ENCODE measurements at places on chromosomes 1 and 21. TPM values are rescaled to one million over a fixed set of nuclear protein-coding genes. Genes with fewer than 3 reads are reported as not detected.

Gene AADACL3
- not detected for total RNA-seq

Gene AGMAT
- not detected for total RNA-seq

Gene TSPEAR
- not detected for total RNA-seq

Gene HTR6
- not detected for total RNA-seq

DNA sequence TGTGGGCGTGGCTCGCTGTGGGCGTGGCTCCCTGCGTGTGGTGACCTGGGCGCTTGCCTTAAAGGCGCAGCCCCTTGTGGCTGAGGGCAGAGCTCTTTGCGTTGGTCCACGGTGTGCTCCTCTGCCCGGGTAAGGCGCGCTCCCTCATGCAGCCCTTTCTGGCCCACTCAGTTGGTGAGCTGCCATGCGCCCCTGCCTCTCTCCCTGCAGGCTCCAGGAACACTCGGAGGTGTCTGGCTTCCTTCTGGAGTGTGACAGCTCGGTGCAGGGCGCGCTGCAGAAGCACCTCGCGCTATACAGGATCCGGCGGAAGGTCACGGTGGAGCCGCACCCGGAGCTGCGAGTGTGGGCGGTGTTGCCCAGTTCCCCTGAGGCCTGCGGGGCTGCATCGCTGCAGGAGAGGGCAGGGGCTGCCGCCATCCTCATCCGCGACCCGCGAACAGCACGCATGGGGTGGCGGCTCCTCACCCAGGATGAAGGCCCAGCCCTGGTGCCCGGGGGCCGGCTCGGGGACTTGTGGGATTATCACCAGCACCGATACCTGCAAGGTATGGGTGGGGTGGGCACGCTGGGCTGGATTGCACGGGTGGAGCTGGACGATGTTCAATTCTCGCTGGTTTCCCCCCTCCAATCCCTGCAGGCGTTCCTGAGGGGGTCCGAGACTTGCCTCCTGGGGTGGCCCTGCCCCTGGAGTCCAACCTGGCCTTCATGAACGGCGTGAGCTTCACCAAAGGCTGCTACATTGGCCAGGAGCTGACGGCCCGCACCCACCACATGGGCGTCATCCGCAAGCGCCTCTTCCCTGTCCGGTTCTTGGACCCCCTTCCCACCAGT lies 9.1 kb downstream of the IBA57 start:
- H3K4me1 ChIP-seq, result no peaks in the 10 kb centered on the region
- H3K4me3 ChIP-seq, result no peak overlapping the region
- no peaks in the 10 kb centered on the region for H3K27me3 ChIP-seq
- DNase-seq, result peak; percentile 65
- no peaks in the 10 kb centered on the region for H3K36me3 ChIP-seq

GRCh38 chr1:111332190-111332589 lies 41.5 kb downstream of the CHIA start:
- no peak overlapping the region for H3K27ac ChIP-seq
- no peak overlapping the region for H3K4me3 ChIP-seq
- no peak for DNase-seq

GRCh38 chr1:23593556-23594148 lies 34.4 kb upstream of the ID3 start:
- no peaks in the 10 kb centered on the region for H3K4me1 ChIP-seq
- DNase-seq, result no peak
- no peaks in the 10 kb centered on the region for H3K27me3 ChIP-seq
- H3K4me3 ChIP-seq, result no peak overlapping the region

DNA sequence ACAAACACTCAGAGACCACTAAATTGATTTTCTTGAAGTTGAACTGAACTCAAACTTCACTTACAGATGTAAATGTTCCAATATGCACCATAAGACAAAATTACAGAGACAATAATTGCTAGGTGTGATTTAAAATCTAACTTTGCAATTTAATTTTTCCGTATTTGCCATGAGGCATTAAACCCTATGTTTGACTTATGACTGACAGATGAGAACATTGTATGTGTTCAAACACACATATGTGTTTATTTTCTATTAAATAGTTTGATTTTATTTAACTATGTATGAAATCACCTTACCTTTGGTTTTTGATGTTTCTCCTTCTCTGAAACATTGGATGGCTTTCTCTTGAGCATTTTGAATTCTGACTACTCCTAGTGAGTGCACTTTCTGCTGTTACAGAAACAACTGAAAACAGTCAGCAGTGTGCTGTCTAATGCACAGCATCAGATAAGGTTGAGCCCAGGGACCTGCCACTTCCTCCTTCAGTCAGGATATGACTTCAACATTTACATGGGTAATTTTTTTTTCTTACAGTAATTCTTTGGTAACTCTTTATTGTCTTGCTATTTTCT lies at the start of gene SAMSN1:
TSS of gene SAMSN1 (minus strand) at position 410 of the 575 bp plus-strand sequence. CDS start at position 356, 54 bp downstream.
- H3K27ac ChIP-seq, result peak within 1 kb of the TSS; percentile 20
- no peaks in the 10 kb centered on the region for H3K4me1 ChIP-seq
- peak within 1 kb of the TSS; percentile 15 for H3K4me3 ChIP-seq
- DNase-seq, result peak; percentile 69

DNA sequence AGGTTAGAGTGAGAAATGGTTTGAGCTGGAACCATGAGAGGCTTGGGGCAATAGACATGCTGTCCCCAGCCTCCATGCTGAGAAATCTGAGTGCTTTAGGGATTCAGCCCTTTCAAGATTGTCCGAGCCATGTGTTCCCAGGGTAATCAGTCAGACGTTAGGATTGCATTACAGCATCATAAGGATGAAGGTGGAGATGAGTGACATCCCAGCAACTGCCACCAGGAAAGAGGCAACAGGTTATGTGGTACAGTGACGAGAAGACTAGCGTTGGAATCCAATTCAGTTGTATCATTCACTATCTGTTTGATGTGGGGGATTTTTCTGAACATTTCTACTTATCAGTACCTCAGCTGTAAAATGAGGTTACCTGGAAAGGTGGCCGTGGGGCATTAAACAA lies 1.7 kb downstream of the CAMK1G start:
- no peak overlapping the region for H3K4me3 ChIP-seq
- H3K36me3 ChIP-seq, result no peaks in the 10 kb centered on the region
- H3K27ac ChIP-seq, result no peak overlapping the region

- peaks cover 5% of the 10 kb centered on the region for H3K4me1 ChIP-seq
- no peak overlapping the region for H3K4me3 ChIP-seq
- H3K27ac ChIP-seq, result peak overlapping the region; percentile 9
- no peaks in the 10 kb centered on the region for H3K36me3 ChIP-seq
Observed at GRCh38 chr1:231929311-231929710, 302.7 kb downstream of the DISC1 start.

GRCh38 chr1:119316870-119317416 lies 51.6 kb upstream of the HAO2 start:
- H3K36me3 ChIP-seq, result no peaks in the 10 kb centered on the region
- H3K4me3 ChIP-seq, result no peak overlapping the region
- H3K4me1 ChIP-seq, result peaks cover 6% of the 10 kb centered on the region
- no peaks in the 10 kb centered on the region for H3K27me3 ChIP-seq

GRCh38 chr1:31764312-31765040 lies at the start of gene ADGRB2:
Gene ADGRB2, minus strand, starts transcription at chr1:31764340. Its CDS starts 7,119 bp downstream, at chr1:31757221.
- H3K4me3 ChIP-seq, result peak within 1 kb of the TSS; percentile 59
- no peak for DNase-seq
- H3K36me3 ChIP-seq, result no peaks in the 10 kb centered on the region

All from sigmoid colon (tissue), 7 donors.